ENCODE measurements at places on chromosomes 11 and 22.

DNA sequence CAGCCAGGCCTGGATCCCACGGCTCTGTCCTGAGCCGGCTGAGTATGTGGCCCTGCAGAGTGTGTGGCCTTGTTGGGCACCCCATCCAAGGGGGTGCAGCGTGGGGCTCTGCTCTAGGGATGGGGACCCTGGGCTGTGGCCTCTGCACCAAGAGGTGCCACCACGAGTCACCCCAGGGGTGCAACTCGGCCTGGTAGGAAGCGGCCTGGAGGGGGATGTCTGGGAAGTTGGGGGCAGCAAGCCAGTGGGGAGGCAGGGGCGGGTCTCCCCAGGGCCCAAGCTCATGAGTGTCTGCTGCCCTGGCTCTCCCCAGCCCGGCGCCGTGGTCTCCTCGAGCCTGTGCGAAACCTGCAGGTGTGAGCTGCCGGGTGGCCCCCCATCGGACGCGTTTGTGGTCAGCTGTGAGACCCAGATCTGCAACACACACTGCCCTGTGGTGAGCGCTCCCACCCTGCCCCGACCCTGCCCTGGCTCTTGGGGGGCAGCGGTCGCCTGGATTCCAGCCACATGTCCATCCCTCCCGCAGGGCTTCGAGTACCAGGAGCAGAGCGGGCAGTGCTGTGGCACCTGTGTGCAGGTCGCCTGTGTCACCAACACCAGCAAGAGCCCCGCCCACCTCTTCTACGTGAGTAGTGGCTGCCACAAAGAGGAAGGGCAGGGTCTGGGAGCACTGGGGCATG lies 24.2 kb upstream of the MUC5B start:
- DNase-seq: no peak

DNA sequence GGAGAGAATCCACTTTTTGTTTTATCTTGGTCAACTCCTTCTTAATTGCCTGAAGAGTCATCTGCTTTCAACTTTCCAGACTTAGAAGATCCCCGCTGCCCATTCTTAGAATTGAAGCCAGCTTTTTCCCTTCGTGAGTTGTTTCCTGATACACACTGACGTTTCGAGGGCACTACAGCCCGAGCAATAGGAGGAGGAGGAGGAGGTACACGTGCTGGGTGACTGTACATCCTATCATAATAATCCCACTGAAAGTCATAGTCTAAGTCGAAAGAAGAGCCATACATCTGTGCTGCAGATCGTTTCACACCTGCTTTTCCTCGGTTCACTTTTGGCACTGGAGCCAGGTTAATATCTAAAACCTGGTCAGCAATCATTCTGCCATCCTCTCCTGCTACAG lies 606.1 kb downstream of the DLG2 start:
- DNase-seq: no peak

GRCh38 chr11:14908214-14908880 lies 16.3 kb upstream of the CYP2R1 start:
- no peak for DNase-seq

DNA sequence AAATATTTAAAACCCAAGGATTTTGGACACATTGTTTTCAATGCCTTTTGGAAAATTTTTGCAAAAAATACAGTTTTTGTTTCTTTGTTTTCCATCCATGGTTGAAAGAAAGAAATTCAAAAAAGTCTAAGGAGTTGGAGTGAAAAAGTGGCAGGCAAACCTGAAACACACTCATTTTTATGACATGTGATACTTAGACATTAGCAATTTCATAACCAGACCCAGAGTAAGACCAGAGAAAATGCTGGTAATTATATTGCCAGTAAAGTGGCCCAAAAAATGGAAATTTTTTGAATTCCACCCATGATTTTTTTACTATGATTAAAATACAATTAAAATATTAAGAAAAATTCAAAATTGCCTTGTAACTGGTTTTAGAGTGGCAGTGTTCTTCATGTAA lies 128.2 kb downstream of the SLC17A6 start:
- DNase-seq: no peak

DNA sequence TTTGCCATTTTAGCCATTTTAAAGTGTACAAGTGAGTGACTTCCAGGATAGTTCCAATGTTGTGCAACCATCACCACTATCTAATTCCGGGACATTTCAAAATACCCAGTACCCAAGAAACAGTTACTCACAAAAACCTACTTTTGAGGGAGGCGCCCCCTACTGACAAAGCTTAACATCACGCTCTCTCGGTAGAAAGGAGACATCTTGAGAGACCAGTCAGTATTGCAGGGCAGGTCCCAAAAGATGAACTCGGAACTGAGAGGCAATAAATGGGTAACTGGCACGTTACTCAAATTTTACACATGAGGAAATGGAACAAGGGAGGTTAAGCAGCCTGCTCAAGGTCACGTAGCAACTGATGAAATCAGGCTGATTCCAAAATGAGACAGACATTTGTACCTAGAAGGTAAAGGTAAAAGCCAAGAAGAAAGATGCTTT lies 50.0 kb upstream of the POU2AF1 start:
- DNase-seq: no peak

DNA sequence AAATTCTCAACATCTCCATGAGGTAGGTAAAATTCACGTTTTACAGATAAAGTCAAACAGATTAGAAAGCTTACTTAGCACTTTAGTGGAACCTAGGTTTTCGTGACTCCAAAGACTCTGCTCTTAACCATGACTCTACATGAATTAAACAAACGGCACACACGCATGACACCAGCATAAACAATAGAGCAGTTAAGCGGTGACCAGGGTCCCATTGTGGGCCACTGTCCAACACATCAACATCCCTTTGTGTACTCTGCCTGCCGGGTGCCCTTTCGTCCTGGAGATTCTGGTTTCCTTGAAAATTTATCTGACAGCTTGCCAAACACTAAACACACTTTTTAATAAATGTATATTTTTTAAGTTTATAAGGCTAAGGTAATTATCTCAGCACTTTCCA lies 941.7 kb downstream of the OPCML start:
- DNase-seq: no peak

- no peak for DNase-seq
Measured at GRCh38 chr22:50034126-50035081, 21.8 kb upstream of the IL17REL start.

DNA sequence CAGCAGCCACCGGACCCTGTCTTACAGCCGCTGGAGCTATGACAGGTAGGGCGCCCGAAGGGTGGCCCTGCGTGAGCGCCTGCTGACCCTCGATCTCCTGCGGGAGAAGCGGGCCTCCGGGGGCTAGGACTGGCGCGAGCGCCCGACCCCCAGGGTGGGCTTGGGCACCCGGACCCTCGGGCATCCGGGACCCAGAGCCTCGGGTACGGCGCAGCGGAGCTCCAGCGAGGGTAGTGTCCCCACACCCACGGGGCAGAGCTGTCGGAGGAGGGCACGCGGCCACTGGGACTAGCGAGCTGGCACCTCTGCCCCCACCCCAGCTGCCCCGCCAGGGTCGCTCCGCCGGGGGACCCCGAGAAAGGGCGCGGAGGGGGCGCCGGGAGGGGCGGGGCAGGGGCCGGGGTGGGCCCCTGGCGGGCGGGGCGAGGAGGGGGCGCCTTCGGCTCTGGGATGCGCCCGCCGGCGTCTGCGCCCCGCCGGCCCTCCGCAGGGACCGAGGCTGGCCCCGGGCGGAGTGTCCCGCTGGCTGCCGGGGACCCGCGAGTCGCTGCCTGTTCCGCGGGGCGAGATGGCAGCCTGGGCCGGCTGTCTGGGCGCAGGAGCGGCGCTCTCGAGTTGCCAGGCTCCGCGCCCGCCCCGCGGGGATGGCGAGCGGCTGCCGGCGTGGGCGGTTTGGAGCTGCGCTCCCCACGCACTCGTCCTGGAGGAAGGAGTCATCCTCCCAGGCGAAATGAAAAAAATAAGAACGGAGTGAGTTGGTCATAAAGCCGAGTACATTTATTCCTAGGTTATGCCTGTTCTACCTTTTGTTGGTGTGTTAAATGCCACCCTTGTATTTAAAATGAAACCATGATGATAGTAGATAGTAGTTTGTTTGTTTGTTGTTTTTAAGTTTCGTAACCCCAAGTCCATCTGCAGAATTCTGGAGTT lies 32.4 kb downstream of the EIF3F start:
- peak; percentile 23 for DNase-seq

DNA sequence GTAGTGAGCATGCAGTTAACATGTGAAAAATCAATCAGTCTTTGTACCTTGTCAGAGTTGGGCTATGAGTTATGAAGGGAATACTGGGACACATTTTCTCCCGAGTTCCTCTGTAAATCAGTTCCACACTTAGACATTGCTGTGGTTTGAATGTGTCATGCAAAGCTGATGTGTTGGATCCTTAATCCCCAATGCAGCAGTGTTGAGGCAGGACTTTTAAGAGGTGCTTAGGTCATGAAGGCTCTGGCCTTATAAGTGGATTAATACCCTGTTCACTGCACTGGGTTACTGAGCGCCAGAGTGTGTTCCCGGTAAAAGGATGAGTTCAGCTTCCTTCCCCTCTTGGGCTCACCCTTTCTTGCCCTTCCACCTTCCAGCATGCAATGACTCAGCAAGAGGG lies 742.1 kb upstream of the TENM4 start:
- no peak for DNase-seq
